ENCODE measurements at places on chromosomes 16 and 17.

GRCh38 chr17:29720551-29720950 is 97.8 kb upstream of the CORO6 start:
- no peak for DNase-seq

DNA sequence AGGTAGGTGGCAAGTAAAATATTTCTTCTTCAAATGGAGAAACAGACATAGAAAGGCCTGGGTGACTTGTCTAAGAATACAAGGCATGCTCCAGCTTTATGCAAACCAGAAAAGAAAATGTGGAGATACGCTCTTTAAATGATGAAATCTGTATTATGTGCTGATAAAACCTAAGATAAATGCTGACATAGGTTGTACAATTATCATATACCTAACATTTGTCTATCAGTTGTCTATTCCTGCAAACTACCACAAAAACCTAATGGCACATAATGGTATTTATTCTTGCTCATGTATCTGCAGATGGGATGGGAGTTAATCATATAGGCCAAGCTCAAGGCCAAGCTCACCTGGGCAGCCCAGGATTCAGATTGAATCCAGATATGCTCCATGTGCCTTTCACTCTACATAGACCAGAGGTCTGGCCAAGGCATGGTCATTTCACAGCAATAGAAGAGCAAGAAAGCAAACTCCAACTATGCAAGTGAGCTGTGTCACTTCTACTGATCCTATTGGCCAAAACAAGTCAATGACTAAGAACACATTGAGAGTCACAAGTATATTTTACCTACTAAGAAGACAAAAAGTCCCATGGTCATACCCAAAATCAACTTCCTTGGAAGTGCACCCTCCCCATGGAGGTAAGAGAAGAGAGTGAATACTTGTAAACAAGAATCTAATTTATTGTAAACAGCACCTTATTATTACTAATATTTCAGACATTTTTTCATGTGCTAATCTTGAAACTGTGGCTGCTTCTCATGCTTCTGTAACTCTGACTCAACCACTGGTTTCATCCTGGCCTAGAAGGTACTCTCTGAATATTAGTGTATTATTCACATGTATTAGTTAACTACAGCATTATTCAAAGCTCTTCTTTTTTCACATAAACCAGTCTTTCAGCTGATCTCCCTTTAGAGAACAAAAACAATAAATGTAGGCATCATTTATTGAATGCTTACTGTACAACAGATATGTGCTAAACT is 270.7 kb upstream of the SOX9 start:
- DNase-seq = no peak

DNA sequence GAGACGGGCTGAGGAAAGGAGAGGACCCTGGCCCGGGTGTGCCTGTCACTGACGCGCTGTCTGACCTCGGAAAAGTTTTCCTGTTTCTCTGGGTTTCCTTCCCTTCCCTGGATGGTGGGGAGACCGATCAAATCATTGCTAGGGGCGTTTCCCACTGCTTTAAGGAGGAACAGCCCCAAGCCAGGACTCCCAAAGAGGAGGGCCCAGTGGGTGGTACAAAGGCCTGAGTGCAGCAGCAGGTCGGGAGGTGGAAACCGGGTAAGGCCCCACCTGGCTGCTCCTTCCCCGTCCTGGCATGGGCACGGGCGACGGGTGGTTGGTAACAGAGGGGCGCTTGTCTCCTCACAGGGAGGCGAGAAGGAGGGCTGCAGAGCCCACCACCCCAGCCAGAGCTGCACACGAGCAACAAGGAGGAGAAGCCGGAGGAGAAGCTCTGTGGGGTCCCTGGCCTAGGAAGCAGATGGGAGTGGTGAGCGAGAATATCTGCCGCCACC is 2.2 kb downstream of the SRL start:
- no peak for DNase-seq

DNA sequence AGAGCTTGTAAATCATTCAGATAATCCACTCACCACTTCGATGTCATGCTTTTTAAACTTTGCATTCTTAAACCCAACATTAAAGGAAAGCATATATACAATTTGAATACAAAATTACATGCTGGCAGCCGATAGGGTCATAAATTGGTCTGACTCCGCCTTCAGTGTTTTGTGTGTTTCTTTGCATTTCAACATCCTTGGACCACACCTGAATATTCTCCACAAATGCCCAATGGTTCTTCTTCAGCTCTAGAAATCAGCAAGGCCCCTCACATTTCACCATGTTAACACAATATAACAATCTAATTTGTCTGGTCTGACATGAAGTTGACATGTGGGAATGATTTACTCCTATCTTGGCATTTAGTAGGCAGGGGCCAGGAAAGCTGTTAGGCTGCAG is 17.1 kb downstream of the SETD6 start:
- DNase-seq = no peak

DNA sequence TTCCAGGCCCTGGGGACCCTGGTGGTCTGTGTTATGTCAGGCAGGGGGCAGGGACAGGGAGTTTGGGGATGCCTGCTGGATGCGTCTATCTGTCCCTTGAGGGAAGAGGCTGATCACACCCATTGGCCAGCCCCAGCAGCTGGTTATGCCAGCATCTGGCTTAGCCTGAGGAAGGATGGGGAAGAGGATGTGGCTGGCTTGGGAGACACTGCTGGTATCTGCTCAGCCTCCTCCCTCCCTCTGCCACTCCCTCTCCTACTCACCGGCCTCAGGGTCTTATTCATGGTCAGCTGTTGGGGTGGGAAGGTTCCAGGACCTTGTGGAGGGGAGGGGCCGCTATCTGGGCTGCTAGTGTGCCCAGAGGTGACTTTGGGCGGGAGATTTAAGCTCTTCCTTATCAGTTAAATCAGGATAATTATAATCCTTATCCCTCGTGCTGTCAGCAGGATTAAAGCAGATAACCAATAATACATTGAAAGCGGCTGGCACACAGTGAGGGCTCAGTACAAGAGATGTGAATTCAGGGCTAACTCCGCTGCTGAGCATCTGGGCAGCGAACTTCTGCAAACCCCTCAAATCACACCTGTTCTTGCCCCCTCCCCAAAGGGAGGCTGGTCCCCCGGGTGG is 36.0 kb upstream of the MLKL start:
- DNase-seq = no peak

- DNase-seq = no peak
These were observed 201.6 kb upstream of the SOX9 start for GRCh38 chr17:71919186-71919585.

DNA sequence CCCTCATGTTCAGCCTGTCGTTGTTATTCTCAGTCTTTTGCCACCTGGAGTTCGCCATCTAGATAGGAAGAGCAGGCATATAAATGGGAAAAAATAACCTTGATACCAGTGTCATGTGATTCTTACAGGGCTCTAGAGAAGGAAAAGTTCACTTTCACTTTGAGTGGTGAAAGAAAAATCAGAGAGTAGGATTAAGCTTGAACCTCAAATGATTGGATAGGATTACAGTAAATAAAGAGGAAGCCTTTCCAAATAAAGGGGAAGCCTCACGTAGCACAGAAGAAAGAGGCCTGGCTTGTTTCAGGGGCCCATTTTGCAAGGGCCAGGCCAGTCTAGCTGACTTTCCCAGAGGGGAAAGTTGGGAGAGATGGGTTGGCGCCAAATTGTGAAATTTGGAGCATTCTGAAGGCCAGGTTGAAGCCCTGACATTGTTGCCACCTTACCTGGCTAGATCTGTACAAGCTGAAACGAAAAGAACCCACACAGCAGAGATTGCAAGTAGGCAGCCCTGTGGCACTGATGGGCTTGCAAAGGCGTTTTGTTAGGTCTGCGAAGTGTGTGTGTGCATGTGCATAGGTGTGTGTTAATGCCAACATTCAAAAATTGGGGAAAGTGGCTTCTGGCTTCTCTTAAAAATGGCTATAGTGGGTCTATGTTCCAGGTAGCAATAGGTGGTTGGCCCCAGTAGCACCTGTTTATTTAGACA is 38.8 kb downstream of the TMC6 start:
- DNase-seq = no peak

DNA sequence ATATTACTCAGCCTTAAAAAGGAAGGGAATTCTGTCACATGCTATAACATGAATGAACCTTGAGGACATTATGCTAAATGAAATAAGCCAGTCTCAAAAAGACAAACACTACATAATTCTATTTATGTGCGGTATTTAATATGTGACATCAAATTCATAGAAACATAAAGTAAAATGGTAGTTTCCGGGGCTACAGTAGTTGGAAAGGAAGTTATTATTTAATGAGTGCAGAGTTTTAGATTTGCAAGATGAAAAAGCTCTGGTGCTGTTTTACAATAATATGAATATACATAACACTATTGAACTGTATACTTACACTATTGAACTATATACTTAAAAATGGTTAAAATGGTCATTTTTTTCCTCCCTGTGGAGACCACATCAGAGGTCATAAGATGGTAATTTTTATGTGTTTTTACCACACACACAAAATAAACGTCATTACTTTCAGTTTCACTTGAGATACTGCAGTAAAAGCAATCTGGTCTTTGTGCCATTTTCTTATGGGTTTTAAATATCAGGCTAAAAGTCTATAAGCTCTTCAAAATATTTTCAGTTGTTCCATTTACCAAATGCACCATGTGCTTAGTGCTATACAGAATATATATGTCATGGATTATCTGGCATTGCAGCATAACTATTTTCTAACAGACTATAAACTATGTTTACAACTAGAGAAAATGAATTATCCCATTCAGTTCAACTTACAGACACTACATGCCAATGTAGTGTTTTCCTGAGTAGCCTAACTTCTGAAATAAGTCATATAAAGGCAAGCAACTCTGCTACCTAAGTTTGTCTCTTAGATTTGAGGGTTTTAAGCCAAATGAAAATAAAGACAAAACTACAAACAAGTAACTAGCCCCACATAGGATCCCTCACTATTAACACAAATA is 90.9 kb downstream of the SPAG9 start:
- no peak for DNase-seq

GRCh38 chr17:27339198-27339835 is 45.4 kb downstream of the WSB1 start:
- DNase-seq = no peak

Measured in hematopoietic multipotent progenitor cell treated with erythropoietin and hydrocortisone succinate and interleukin-3 and kit ligand, for 8 days (in vitro differentiated cells).